Endodermal cell (in vitro differentiated cells): ENCODE measurements at places on chromosomes 7 and 10. TPM values are rescaled to one million over a fixed set of nuclear protein-coding genes. Genes with fewer than 3 reads are reported as not detected.

DNA sequence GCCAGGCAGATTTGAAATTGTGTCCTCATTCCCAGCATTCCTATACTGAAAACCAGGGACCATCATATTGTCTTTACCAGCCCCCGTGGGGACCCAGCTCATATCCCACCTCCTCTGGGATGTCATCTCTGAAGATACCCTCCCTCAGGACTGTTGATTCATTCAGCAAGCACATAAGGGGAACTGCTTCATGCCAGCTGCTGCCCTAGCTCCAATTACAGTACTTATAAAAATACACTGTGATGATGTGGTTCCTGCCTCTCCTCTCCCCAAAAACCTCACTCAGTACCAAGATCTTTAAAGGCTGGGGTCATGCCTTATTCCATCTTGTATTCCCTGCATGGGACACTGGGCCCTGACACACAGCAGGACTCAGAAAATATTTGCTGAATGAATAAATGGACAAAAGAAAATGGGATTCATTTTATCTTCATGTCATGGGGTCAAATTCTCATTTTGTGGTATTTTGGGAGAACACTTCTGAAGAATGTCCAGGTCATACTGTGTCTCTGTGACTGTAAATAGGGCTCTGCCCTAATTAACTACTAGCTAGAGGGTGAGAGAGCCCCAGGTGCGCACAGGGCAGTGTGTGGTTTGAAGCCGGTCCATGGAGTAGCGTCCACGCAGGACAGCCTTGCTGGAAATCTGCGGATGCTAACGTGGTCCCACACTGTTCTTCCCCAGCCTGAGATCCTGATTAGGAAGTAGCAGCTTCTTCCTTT is 29.0 kb upstream of the DAGLB start:
- DNase-seq: no peak
- no peaks in the 10 kb centered on the region for H3K4me1 ChIP-seq
- H3K4me3 ChIP-seq: no peak overlapping the region
- H3K36me3 ChIP-seq: peaks cover 54% of the 10 kb centered on the region
- no peak overlapping the region for H3K27ac ChIP-seq
- no peaks in the 10 kb centered on the region for H3K27me3 ChIP-seq

GRCh38 chr7:145293754-145294153 is 457.9 kb upstream of the TPK1 start:
- no peak overlapping the region for H3K4me3 ChIP-seq
- H3K4me1 ChIP-seq: no peaks in the 10 kb centered on the region
- no peak for DNase-seq
- H3K27ac ChIP-seq: no peak overlapping the region
- H3K36me3 ChIP-seq: no peaks in the 10 kb centered on the region

Gene GPR22
- not detected in 2 replicates for total RNA-seq

DNA sequence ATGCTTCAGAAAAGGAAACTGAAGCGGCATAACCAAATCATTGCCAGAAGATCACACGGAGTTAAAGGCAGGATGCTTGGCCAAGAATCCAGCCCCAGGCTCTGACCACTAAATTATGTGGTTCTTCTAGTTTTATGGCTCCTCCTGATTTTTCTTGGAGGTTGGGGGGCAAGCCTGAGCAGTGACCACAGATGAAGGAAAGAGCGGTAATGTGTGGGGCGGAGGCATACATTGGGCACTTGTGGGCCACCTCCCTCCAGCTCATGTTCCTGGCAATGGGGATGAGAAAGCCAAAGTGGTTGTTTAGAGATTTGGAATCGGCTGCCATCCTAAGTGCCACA is 3.2 kb downstream of the TRPV6 start:
- peak; percentile 1 for DNase-seq
- H3K4me1 ChIP-seq: no peaks in the 10 kb centered on the region
- no peaks in the 10 kb centered on the region for H3K36me3 ChIP-seq

- no peaks in the 10 kb centered on the region for H3K36me3 ChIP-seq
- H3K27ac ChIP-seq: no peak overlapping the region
- H3K27me3 ChIP-seq: no peaks in the 10 kb centered on the region
- H3K4me1 ChIP-seq: no peaks in the 10 kb centered on the region
These were observed 130.0 kb upstream of the AHR start for GRCh38 chr7:17168416-17168815.

Gene CPVL
- total RNA-seq: 35.6 to 62.4 TPM (median 53.3 TPM) in 3 replicates

DNA sequence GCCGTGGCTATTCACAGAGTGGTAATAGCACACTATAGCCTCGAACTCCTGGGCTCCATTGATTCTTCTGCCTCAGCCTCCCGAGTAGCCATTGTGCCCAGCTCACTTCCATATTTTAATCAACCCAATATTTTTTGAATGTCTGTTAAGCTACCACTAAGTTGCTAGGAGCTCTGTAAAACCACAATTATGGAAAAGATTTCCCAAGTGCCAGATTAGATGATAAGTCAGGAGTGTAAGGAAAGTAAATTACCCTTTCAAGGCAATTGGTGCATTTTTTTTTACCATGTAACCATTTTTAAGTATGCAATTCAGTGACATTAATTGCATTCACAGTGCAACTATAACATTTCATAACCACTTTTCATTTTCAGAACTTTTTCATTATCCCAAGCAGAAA is 87.5 kb upstream of the GATAD1 start:
- H3K27ac ChIP-seq: no peak overlapping the region
- H3K4me1 ChIP-seq: no peaks in the 10 kb centered on the region
- DNase-seq: no peak
- H3K27me3 ChIP-seq: no peaks in the 10 kb centered on the region
- H3K36me3 ChIP-seq: peaks cover 27% of the 10 kb centered on the region

GRCh38 chr10:122678266-122678665 is 21.4 kb downstream of the C10orf120 start:
- peaks cover 94% of the 10 kb centered on the region for H3K27me3 ChIP-seq
- no peak for DNase-seq
- H3K4me1 ChIP-seq: peaks cover 7% of the 10 kb centered on the region
- no peak overlapping the region for H3K4me3 ChIP-seq
- H3K27ac ChIP-seq: no peak overlapping the region
- H3K36me3 ChIP-seq: no peaks in the 10 kb centered on the region

- H3K36me3 ChIP-seq: no peaks in the 10 kb centered on the region
- H3K4me3 ChIP-seq: no peak overlapping the region
- no peaks in the 10 kb centered on the region for H3K27me3 ChIP-seq
These were observed 593.6 kb downstream of the GRM8 start for GRCh38 chr7:126659124-126659523.

Gene EVX1
- 8.4 and 10.7 TPM in 2 replicates for total RNA-seq

Gene SMKR1
- 0.76 to 1.0 TPM (median 0.97 TPM) in 3 replicates for total RNA-seq

Gene CPA5
- total RNA-seq: not detected in 2 replicates

GRCh38 chr7:31437250-31437865 is 76.5 kb upstream of the ITPRID1 start:
- no peak overlapping the region for H3K27ac ChIP-seq
- peaks cover 31% of the 10 kb centered on the region for H3K27me3 ChIP-seq
- H3K4me3 ChIP-seq: no peak overlapping the region
- no peaks in the 10 kb centered on the region for H3K36me3 ChIP-seq

DNA sequence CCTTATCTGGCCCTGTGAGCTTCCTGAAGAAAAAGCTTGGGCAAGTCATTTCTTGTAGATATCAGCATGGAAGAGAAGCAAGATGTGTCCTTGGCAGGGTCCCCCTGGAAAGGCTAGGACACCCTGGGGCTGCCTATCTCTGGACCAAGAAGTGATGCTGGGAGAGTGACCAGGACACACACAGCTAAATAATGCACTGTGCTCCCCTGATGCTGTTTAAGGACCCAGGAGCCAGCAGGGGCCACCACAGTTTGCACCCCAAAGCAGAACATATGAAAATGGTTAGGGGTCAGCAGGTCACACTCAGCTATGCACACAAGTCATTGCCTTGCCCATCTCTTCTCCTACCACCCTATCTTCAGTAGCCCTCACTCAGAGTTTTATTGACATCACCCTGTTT is 47.9 kb upstream of the GPR26 start:
- H3K4me1 ChIP-seq: no peaks in the 10 kb centered on the region
- no peak for DNase-seq
- peaks cover 19% of the 10 kb centered on the region for H3K27me3 ChIP-seq
- no peak overlapping the region for H3K27ac ChIP-seq

Gene ZNF853
- total RNA-seq: 9.0 to 17.2 TPM (median 17.0 TPM) in 3 replicates

GRCh38 chr7:92802406-92802805 is 34.0 kb downstream of the CDK6 start:
- no peaks in the 10 kb centered on the region for H3K27me3 ChIP-seq
- H3K4me1 ChIP-seq: no peaks in the 10 kb centered on the region
- no peak for DNase-seq

- no peaks in the 10 kb centered on the region for H3K4me1 ChIP-seq
- H3K4me3 ChIP-seq: no peak overlapping the region
- no peak overlapping the region for H3K27ac ChIP-seq
- no peak for DNase-seq
- H3K27me3 ChIP-seq: peaks cover 5% of the 10 kb centered on the region
- H3K36me3 ChIP-seq: no peaks in the 10 kb centered on the region
These were observed 417.7 kb upstream of the CELF2 start for GRCh38 chr10:10600004-10600403.

Gene CAV2
- total RNA-seq: 5.2 and 5.6 TPM in 2 replicates

GRCh38 chr10:121598263-121599249 is at the start of gene FGFR2:
Gene FGFR2, minus strand, starts transcription at chr10:121598444. Its CDS starts 4,627 bp downstream, at chr10:121593817.
- H3K4me1 ChIP-seq: peaks cover 12% of the 10 kb centered on the region
- peaks cover 14% of the 10 kb centered on the region for H3K27me3 ChIP-seq
- peak; percentile 95 for DNase-seq
- peak within 1 kb of the TSS; percentile 84 for H3K27ac ChIP-seq
- H3K4me3 ChIP-seq: peak within 1 kb of the TSS; percentile 92

GRCh38 chr7:71016401-71016800 is 115.5 kb upstream of the GALNT17 start:
- DNase-seq: no peak
- H3K27me3 ChIP-seq: no peaks in the 10 kb centered on the region
- H3K27ac ChIP-seq: no peak overlapping the region
- H3K4me1 ChIP-seq: no peaks in the 10 kb centered on the region
- H3K36me3 ChIP-seq: no peaks in the 10 kb centered on the region

- H3K36me3 ChIP-seq: peaks cover 34% of the 10 kb centered on the region
- H3K4me3 ChIP-seq: peak overlapping the region; percentile 92
- peaks cover 12% of the 10 kb centered on the region for H3K4me1 ChIP-seq
- H3K27me3 ChIP-seq: peaks cover 41% of the 10 kb centered on the region
- no peak overlapping the region for H3K27ac ChIP-seq
- no peak for DNase-seq
These were observed 2.9 kb downstream of the FGFR2 start for GRCh38 chr10:121595351-121595805.

GRCh38 chr10:114357515-114357996 is 46.7 kb downstream of the AFAP1L2 start:
- H3K36me3 ChIP-seq: no peaks in the 10 kb centered on the region
- no peaks in the 10 kb centered on the region for H3K4me1 ChIP-seq
- no peak overlapping the region for H3K27ac ChIP-seq
- no peak overlapping the region for H3K4me3 ChIP-seq
- no peak for DNase-seq

DNA sequence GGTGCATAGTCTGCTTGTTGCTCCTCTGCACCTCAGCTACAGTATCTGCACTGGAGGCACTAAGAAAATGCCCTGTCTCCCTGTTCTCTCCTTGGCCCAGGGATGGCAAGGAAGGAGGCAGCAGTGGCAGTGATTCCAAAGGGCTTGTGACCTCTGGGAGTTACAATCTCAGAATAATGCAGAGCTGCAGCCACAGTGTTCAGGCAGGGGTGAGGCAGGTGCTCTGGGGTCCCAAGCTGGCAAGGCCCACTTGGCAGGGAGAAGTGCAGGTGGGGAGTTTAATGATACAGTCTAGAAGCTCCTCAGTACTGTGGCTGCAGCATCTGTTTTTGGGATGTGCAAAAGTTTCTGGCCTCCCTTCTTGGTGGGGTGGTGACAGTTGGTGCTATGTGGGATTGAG is 456.4 kb downstream of the CCSER2 start:
- DNase-seq: no peak

Gene GTPBP10
- 21.8 and 24.5 TPM in 2 replicates for total RNA-seq

GRCh38 chr10:35739998-35740397 is 97.9 kb upstream of the FZD8 start:
- H3K4me1 ChIP-seq: no peaks in the 10 kb centered on the region
- no peak for DNase-seq
- no peak overlapping the region for H3K4me3 ChIP-seq
- H3K36me3 ChIP-seq: no peaks in the 10 kb centered on the region

Gene SFTPA1
- total RNA-seq: not detected in 3 replicates

DNA sequence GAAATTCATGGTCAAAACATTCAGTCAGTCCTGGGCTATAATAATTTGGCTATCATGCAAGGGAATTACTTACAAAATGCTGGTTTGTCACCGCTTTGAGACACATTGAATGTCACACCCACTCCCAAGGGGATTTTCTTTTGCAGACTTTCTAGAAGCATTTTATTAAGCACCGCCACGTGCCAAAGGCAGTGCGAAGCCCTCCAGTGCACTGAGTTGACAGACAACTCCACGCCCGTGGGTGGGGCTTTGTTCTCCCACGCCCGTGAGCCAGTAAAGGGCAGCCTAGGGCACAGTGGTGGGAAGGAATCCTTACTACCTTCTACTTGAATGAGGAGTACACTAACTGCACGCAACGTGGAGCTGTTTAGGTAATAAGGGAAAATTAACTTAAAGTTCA is 515.8 kb downstream of the KCNMA1 start:
- H3K27me3 ChIP-seq: no peaks in the 10 kb centered on the region
- no peaks in the 10 kb centered on the region for H3K36me3 ChIP-seq

Gene SLC13A1
- total RNA-seq: not detected in 3 replicates

DNA sequence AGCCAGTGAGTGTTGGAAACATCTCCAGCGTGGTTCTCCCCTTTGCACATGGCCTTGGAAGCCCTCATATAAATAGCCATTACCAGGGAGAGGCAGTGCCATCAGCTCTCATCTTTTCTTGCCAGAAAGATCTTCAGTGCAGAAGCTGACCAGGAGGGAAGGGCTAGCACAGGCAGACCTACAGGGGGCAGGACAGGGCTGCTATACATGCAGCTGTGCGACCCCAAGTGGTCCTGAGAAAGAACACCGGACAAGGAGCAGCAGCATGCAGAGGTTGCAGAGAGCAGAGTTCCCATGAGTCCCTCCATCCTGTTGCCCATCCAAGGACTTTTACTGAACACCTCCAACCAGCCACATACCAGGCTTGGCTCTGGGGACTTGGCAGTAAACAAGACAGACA is 17.1 kb downstream of the GRID1 start:
- no peak overlapping the region for H3K4me3 ChIP-seq
- H3K4me1 ChIP-seq: no peaks in the 10 kb centered on the region
- no peaks in the 10 kb centered on the region for H3K36me3 ChIP-seq
- H3K27me3 ChIP-seq: no peaks in the 10 kb centered on the region
- DNase-seq: peak; percentile 90

DNA sequence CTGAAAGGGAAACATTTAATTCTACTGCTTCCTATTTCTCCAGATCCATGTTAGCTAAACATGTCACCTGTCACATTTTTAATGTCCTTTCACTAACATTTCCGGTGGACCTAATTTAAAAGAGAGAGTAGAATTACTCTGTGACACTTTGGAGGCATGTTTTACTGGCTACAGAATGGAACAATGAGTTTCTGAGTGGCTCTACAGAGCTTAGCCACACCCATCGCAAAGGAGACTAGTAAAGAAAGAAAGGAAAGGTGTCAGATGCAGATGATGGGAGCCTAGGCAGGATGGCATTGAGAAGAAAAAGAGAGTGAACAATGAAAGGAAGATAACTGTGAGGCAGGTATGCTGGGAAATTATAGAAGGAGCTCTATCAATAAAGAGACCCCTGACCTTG is 35.9 kb downstream of the NDUFB2 start:
- H3K4me3 ChIP-seq: no peak overlapping the region
- DNase-seq: no peak
- H3K27ac ChIP-seq: no peak overlapping the region
- peaks cover 24% of the 10 kb centered on the region for H3K36me3 ChIP-seq

Gene TMEM225B
- total RNA-seq: 0.26 and 0.56 TPM in 2 replicates

GRCh38 chr7:55107946-55108345 is 89.1 kb downstream of the EGFR start:
- no peaks in the 10 kb centered on the region for H3K36me3 ChIP-seq
- H3K4me1 ChIP-seq: no peaks in the 10 kb centered on the region

Gene VAX1
- total RNA-seq: 3.2 and 4.0 TPM in 2 replicates

Gene SNCG
- total RNA-seq: 2.7 and 3.5 TPM in 2 replicates

- H3K36me3 ChIP-seq: no peaks in the 10 kb centered on the region
- no peaks in the 10 kb centered on the region for H3K4me1 ChIP-seq
- H3K27me3 ChIP-seq: no peaks in the 10 kb centered on the region
- no peak overlapping the region for H3K27ac ChIP-seq
These were observed 338.9 kb downstream of the EXOC4 start for GRCh38 chr7:133591704-133592340.
